ENCODE measurements at places on chromosomes 16 and 17. TPM values are rescaled to one million over a fixed set of nuclear protein-coding genes. Genes with fewer than 3 reads are reported as not detected.

DNA sequence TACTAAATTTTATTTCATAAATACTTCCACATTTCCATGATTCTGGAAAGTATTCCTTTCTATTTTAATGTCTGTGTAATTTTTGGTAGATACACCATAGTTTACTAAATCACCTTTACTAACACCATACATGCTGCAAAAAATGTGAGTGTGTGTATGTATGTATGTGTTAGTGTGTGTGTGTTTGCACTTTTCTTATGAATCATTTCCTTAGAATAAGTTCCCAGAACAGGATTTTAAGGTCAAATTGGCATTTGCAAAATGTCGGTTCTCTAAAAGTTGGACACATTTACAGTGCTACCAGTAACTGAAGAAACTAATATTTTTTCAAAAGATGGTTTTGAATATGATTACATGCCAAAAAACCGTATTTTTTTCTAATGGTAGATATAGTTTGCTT, 137.1 kb downstream of the CYB561 start:
- no peaks in the 10 kb centered on the region for H3K4me1 ChIP-seq
- H3K4me3 ChIP-seq, result no peak overlapping the region
- peaks cover 17% of the 10 kb centered on the region for H3K36me3 ChIP-seq
- no peak for DNase-seq

DNA sequence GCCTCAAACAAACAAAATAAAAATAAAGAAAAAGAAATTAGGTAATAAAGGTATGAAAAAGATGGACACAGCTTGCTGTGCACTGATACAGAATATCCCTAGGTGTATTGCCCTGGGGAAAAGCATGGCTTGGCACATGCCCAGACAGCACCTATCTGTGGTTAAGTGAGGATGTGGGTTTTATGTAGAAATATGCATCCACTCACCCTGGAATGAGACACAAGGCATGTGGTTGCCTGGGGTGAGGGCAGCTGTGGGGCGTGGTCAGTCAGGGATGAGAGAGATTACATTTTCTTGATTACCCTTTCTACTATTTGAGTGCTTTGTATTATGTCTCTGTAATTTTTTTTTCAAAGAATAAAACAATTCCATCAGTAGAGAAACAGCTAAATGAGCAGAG, 6.9 kb downstream of the PLLP start:
- H3K36me3 ChIP-seq, result no peaks in the 10 kb centered on the region
- H3K4me3 ChIP-seq, result no peak overlapping the region
- H3K4me1 ChIP-seq, result peaks cover 10% of the 10 kb centered on the region

DNA sequence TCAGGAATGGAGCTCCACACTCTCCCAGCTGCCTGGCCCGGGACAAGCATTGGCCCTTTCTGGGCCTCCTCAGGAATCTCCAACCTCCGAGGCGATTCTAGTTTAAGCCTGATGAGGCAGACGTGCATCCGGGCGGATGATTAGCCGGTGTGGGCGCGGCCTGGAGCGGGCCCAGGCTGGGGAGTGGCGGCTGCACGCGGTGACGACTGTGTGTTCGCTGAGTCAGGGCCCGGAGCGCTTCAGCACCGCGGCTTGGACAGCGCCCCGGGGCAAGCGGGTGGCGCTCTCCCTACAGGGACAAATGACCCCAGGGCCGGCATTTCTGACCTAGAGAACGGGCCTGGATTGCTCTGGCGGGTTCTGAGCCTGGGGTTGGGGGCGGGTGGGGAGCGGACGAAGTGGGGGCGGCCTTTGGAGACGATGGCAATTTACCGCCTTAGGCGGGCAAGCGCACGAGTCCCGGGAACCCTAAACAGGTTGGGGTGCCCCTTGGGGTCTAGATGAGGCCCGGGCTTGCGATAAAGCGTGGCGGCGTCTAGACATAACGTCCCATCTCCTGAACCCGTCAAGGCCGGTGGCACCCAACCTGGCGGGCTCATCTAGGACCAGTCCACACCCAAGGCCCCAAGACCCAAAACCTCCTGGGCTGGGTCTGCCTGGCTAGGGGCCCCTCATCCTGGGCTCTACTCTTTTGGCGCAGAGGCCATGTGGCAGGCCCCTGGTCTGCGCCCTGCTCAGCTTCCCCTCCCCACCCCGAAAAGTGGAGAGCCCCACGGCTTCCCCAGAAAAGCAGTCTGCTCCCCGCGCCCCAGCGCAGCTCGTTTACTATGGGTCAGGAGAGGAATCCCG, 22.3 kb upstream of the ZNHIT3 start:
- H3K27ac ChIP-seq, result no peak overlapping the region
- H3K36me3 ChIP-seq, result no peaks in the 10 kb centered on the region
- peaks cover 80% of the 10 kb centered on the region for H3K27me3 ChIP-seq
- peak; percentile 86 for DNase-seq

CD300C gene
- not detected for total RNA-seq

CACNG5 gene
- total RNA-seq, result 0.68 TPM

DNA sequence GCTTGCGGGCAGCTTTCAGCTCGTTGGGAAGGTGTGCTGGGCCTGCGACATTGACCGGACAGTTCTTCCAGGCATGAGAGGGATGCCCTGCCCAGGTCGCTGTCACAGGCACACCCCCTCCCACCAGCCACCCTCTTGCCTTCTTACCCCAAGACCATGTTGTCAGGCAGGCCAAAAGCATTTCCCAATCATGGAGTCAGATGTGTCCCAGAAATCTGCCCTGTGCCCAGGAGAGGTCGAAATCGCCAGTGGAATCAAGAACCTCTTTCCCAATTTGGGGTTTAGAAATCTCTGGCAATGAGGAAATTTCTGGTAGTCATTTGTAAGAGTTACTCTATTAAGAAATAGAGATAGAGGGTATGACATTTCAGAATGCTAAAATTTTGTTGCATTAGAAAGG, 177.1 kb downstream of the RAB11FIP4 start:
- peaks cover 27% of the 10 kb centered on the region for H3K4me1 ChIP-seq
- H3K4me3 ChIP-seq, result no peak overlapping the region
- H3K27me3 ChIP-seq, result no peaks in the 10 kb centered on the region
- H3K36me3 ChIP-seq, result no peaks in the 10 kb centered on the region
- no peak for DNase-seq
- no peak overlapping the region for H3K27ac ChIP-seq

SOX15 gene
- total RNA-seq, result 4.0 TPM

GRCh38 chr17:42562388-42563142, 617 bp downstream of the COASY start:
- H3K36me3 ChIP-seq, result peaks cover 4% of the 10 kb centered on the region
- peak overlapping the region; percentile 92 for H3K4me3 ChIP-seq
- DNase-seq, result no peak
- H3K27ac ChIP-seq, result peak overlapping the region; percentile 88

GRCh38 chr16:11004973-11005610, 60.7 kb downstream of the CLEC16A start:
- peaks cover 14% of the 10 kb centered on the region for H3K4me1 ChIP-seq
- DNase-seq, result no peak
- no peaks in the 10 kb centered on the region for H3K27me3 ChIP-seq

TNS4 gene
- total RNA-seq, result 1.8 TPM

KRT34 gene
- not detected for total RNA-seq

- peaks cover 13% of the 10 kb centered on the region for H3K4me1 ChIP-seq
- no peak for DNase-seq
- no peak overlapping the region for H3K4me3 ChIP-seq
- H3K27ac ChIP-seq, result no peak overlapping the region
- no peaks in the 10 kb centered on the region for H3K36me3 ChIP-seq
Measured at GRCh38 chr16:86061721-86062120, 162.8 kb downstream of the IRF8 start.

DNA sequence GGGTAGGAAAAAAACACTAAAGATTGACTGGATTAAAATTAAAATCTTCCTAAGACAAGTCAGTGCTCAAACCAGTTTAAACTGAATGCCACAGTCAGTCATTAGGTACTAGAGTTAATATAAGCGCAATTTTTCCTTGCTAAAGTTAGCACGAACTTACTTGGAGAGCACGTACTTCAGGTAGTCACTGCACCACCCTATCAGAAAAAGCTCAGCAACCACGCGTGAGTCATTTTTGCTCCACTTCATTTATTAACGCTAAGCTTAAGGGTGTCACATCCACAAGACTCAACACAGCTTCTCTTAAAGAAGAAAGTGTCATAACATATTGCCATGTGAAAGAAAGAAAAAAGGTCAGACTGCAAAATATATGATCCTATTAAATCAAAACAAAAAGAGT, 53.1 kb downstream of the TEX2 start:
- no peak overlapping the region for H3K4me3 ChIP-seq
- H3K27ac ChIP-seq, result no peak overlapping the region
- peaks cover 23% of the 10 kb centered on the region for H3K36me3 ChIP-seq
- DNase-seq, result no peak
- H3K27me3 ChIP-seq, result no peaks in the 10 kb centered on the region

MSLN gene
- 0.81 TPM for total RNA-seq

GRB7 gene
- total RNA-seq, result 31.8 TPM

- DNase-seq, result no peak
- H3K36me3 ChIP-seq, result peaks cover 10% of the 10 kb centered on the region
- no peak overlapping the region for H3K4me3 ChIP-seq
- no peaks in the 10 kb centered on the region for H3K27me3 ChIP-seq
- H3K27ac ChIP-seq, result no peak overlapping the region
Measured at GRCh38 chr17:3602499-3602898, 6.7 kb downstream of the TRPV1 start.

DNA sequence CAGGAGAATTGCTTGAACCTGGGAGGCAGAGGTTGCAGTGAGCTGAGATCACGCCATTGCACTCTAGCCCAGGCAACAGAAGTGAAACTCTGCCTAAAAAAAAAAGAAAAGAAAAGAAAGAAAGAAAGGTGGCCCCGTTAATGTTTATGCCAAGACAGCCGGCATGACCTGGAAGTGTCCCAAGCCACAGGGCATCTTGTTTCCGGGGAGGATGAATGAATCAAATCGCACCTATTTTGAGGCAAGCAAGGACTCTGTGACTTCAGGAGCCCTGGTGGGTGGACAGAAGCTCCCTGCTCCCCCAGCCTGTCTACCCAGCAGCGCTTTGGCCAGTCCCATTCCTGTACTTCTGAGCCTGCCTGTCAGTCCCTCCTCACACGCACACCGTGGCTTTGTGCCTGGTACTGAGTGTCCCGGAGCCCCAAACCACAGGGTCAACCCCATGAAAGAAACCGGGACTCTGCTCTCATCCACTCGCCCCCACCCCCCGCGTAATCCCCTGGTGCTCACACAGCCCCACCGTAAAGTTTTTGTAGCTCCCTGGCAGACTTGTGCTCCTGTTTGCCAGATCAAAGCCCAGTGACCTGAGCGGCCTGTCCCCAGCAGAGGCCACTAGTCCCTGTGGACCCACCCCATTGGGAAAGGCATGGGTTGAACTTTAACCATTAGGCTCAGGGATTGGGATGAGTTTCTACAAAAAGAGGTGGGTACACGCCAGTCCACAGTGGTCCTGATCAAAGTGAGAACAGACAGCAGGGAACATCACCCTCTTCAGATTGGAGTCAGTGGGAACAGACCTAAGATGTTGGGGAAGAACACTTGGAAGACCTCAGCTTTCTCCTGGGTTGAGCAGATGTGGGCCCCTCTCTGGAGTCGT, 19.3 kb downstream of the CD2BP2 start:
- H3K27me3 ChIP-seq, result no peaks in the 10 kb centered on the region
- peaks cover under 1% of the 10 kb centered on the region for H3K36me3 ChIP-seq
- peak overlapping the region; percentile 58 for H3K27ac ChIP-seq
- peak overlapping the region; percentile 81 for H3K4me3 ChIP-seq

- H3K27me3 ChIP-seq, result no peaks in the 10 kb centered on the region
- H3K4me3 ChIP-seq, result no peak overlapping the region
- H3K27ac ChIP-seq, result no peak overlapping the region
- peak; percentile 4 for DNase-seq
- H3K4me1 ChIP-seq, result peaks cover 1% of the 10 kb centered on the region
Measured at GRCh38 chr16:75143941-75144340, 4.4 kb upstream of the ZFP1 start.

DNA sequence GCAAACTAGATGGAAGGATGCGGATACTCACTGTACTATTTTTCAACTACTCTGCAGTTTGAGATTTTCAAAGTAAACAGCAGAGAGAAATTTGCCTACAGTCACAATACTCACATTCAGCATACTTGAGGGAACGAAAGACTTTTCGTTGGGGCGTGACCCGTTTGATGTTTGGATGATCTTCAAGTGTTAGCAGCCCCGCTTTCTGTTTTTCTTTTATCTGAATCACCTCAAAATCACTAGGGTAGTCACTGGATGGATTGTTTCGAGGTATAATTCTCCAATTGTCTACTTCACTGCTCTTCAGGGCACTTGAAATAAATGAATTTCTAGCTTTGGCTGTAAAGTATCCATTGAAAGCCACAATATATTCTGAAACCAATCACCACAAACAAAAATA, 17.8 kb downstream of the MBTPS1 start:
- no peak overlapping the region for H3K4me3 ChIP-seq
- no peaks in the 10 kb centered on the region for H3K4me1 ChIP-seq
- no peaks in the 10 kb centered on the region for H3K27me3 ChIP-seq

DNA sequence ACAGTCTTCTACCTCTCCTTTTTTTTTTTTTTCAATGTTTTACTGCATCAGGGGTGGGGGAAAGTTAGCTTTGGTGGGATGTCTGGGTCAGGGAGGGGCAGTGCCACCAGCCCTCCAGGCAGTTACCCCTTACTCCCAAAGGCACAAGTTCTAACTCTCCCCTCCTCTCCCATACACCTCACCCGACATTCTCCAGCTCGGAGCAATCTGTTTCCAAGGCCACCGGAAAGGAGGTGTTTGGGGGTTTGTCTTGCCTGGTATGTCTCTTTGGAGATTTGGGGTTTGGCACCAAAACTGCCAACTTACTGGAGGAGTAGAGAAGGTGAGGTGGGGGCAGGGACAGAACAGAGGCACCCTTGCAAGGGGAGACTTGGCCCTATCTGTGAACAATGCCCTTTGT, 4.7 kb downstream of the DLX3 start:
- H3K27me3 ChIP-seq, result peaks cover 72% of the 10 kb centered on the region
- peaks cover 21% of the 10 kb centered on the region for H3K4me1 ChIP-seq
- H3K36me3 ChIP-seq, result peaks cover 3% of the 10 kb centered on the region
- no peak for DNase-seq
- H3K4me3 ChIP-seq, result no peak overlapping the region

- DNase-seq, result no peak
- peak overlapping the region; percentile 28 for H3K27ac ChIP-seq
- H3K4me1 ChIP-seq, result peaks cover 8% of the 10 kb centered on the region
- H3K36me3 ChIP-seq, result no peaks in the 10 kb centered on the region
Measured at GRCh38 chr17:20059728-20060188, 50.6 kb downstream of the SPECC1 start.

HOXB5 gene
- 20.8 TPM for total RNA-seq

DNA sequence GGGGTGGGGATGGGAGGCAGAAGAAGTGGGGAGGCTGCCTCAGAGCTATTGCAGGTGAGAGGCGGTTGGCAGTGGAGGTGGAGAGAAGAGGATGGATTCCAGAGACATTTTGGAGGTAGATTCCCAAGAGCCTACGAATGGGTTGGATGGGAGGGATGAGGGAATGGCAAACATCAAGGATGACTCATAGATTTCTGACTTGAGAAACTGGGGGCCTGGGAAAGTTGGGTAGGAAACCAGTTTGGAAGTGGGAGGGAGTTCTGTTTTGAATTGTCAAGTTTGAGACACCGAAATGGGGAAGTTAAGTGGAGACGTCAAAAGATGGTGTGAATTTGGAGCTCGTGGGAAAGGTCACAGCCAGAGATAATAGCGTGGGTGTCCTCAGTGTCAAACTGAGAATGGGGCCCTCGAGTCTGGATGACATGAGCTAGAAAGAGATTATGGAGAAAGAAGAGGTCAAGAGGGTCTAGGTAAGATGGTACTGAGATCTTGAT, 6.2 kb upstream of the CYLD start:
- peaks cover 12% of the 10 kb centered on the region for H3K4me1 ChIP-seq
- H3K4me3 ChIP-seq, result no peak overlapping the region
- DNase-seq, result no peak

Data from type B pancreatic cell (in vitro differentiated cells).